ENCODE measurements at places on chromosomes 6 and 20.

GRCh38 chr6:142707255-142707654 lies 237.7 kb downstream of the HIVEP2 start:
- H3K27me3 ChIP-seq: no peaks in the 10 kb centered on the region
- H3K4me1 ChIP-seq: peaks cover 5% of the 10 kb centered on the region
- H3K4me3 ChIP-seq: no peak overlapping the region
- no peaks in the 10 kb centered on the region for H3K36me3 ChIP-seq
- no peak overlapping the region for H3K27ac ChIP-seq

- no peaks in the 10 kb centered on the region for H3K27me3 ChIP-seq
- peak overlapping the region; percentile 48 for H3K27ac ChIP-seq
- H3K36me3 ChIP-seq: peaks cover 2% of the 10 kb centered on the region
- DNase-seq: peak; percentile 91
- H3K4me1 ChIP-seq: peaks cover 17% of the 10 kb centered on the region
Observed at GRCh38 chr6:16752206-16752866, 8.9 kb downstream of the ATXN1 start.

DNA sequence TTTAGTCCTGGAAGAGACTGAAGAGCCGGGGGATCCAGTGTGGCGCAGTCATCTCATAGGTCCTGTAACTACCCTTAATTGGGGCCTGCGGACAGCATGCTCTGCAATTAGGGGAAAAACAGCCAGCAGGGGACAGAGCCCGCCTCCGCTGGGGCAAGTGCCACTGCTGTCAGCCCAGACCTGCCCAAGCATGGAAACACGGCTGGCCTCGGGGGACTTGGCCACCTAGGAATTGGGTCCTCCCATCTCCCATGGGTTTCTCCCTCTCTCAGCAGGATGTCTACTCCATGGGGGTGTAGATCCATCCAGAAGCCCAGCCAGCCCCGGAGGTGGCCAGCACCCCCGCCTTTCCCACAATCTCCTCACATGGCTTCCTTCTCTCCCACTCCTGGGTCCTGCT lies 3.6 kb downstream of the GHRH start:
- H3K36me3 ChIP-seq: no peaks in the 10 kb centered on the region
- H3K4me1 ChIP-seq: no peaks in the 10 kb centered on the region
- H3K27me3 ChIP-seq: peaks cover 7% of the 10 kb centered on the region
- H3K27ac ChIP-seq: no peak overlapping the region
- no peak overlapping the region for H3K4me3 ChIP-seq
- DNase-seq: no peak

DNA sequence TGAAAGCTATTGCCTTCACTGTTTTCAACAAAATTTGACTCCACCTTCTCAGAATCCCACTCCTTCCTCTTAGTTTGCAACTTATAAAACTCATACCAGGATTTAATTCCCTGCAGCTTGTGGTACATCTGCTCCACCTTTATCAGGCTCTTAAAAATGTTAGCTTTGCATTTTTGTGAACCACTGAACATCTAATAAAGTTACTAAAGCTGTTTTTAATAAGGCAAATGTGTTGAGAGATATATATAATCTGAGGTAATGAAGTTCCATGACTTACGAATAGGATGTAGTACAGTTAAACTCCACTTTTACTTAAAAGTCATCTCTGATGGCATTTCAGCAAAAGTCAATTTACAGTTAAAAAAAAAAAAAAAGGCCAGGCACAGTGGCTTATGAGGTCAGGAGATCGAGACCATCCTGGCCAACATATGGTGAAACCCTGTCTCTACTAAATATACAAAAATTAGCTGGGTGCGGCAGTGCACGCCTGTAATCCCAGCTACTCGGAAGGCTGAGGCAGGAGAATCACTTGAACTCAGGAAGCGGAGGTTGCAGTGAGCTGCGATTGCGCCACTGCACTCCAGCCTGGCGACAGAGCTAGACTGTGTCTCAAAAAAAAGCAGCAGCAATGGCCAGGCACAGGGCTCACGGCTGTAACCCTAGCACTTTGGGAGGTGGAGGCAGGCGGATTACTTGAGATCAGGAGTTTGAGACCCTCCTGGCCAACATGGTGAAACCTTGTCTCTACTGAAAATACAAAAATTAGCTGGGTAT lies 106.2 kb downstream of the KIF13A start:
- no peaks in the 10 kb centered on the region for H3K36me3 ChIP-seq
- no peak for DNase-seq
- H3K4me1 ChIP-seq: no peaks in the 10 kb centered on the region
- H3K27me3 ChIP-seq: no peaks in the 10 kb centered on the region

DNA sequence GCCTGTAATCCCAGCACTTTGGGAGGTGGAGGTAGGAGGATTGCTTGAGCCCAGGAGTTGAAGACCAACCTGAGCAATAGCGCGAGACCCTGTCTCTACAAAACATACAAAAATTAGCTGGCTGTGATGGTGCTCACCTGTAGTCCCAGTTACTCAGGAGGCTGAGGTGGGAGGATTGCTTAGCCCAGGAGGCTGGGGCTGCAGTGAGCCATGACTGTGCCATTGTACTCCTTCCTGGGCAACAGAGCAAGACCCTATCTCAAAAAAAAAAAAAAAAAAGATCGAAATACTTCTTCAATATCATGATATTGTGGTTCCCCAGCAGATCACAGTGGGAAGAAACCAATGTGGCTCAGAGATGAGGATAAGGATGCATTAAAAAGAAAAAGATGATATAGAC lies 47.6 kb downstream of the SOBP start:
- H3K27me3 ChIP-seq: no peaks in the 10 kb centered on the region
- DNase-seq: no peak
- no peaks in the 10 kb centered on the region for H3K4me1 ChIP-seq
- H3K27ac ChIP-seq: no peak overlapping the region
- no peak overlapping the region for H3K4me3 ChIP-seq
- no peaks in the 10 kb centered on the region for H3K36me3 ChIP-seq

DNA sequence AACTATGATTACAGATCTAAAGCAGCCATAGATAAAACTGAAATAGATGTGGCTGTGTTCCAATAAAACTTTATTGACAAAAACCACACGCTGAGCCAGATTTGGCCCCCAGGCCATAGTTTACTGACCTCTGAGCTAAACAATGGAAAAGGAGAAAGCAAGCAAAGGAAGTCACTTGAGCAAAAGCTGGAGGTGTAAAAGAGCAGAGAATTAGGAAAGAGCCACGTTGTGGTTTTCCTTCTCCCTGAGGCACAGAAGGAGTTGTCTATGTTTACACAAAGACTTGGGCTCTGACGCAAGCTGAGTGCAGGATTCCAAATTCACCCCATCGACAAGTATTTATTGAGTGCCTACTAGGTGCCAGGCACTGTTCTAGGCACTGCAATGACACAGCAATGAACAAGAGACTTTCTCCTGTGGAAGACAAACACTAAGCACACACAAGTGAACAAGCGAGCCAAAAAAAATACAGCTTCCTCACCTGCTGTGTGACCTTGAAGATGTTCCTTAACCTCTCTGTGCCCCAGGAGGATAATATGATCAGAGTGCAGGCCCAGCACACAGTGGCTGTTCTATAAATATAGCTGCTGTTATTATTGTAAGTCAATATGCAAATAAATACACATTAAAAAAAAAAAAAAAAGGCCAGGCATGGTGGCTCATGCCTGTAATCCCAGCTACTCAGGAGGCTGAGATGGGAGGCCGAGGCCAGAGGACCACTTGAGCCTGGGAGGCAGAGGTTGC lies 75.4 kb upstream of the PTPN1 start:
- no peaks in the 10 kb centered on the region for H3K4me1 ChIP-seq
- no peak for DNase-seq
- no peaks in the 10 kb centered on the region for H3K36me3 ChIP-seq
- H3K4me3 ChIP-seq: no peak overlapping the region
- no peaks in the 10 kb centered on the region for H3K27me3 ChIP-seq
